ENCODE measurements at places on chromosomes 16 and 17.

DNA sequence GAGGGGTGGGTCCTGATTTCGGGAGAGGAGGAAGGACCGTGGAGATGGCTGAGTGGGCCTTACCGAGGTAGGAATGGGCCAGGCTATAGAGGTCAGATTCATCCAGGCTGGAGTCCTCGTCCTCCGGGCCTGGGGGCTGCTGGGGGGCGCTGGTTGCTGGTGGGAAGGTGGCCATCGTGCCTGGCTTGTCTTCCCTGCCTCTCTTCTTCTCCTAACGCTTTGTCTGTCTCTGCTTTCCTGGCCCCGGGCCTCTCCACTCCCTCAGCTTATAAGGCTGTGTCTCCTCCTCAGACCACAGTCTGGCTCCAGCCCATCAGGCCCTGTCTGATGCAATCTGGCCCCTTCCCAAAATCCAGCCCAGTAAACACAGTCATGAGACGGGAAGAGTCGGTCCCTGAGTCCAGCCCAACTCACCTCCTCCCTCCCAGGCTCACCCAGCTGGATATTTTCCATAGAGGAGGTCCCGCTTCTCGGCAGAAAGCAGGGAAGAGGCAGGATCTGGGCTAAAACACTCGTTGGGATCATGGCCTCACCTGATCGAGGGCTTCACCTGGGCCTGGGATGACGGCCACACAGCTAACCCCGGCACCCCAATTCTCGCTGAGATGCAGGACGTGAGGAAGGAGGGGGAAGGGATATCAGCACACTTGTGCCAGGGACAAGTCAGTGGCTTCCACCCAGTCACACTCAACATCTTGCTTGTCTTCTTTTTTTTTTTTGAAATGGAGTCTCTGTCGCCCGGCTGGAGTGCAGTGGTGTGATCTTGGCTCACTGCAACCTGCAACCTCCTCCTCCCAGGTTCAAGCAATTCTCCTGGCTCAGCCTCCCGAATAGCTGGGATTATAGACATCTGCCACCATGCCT lies at the start of gene NUPR1:
Gene NUPR1, minus strand, starts transcription at position 242 of the 864 bp plus-strand sequence. Its CDS starts 67 bp downstream, at position 175.
- no peak for DNase-seq

- no peak for DNase-seq
Measured at GRCh38 chr16:55734665-55735064, 78.9 kb downstream of the SLC6A2 start.

- no peak for DNase-seq
Measured at GRCh38 chr16:86814256-86814655, 235.9 kb downstream of the FOXL1 start.

- no peak for DNase-seq
Measured at GRCh38 chr17:28675980-28676379, 14.0 kb downstream of the SUPT6H start.

- DNase-seq, result no peak
Measured at GRCh38 chr17:2264067-2264860, 39.3 kb downstream of the SMG6 start.

DNA sequence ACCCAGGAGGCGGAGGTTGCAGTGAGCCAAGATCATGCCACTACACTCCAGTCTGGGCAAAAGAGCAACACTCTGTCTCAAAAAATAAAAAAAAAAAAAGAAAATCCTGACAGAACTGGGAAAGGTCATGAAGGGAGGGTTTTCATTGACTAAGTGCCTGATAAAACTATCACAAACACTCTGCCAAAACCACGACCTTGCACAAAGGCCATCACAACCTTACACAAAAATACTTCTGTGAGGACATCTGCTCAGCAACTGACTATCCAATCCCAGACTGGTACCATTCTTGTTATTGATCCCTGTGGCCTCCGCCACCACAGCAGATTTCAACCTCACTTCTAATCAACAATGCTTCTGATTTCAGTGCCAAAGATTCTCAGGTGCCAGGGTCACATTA lies 40.1 kb downstream of the MPHOSPH6 start:
- DNase-seq, result no peak

DNA sequence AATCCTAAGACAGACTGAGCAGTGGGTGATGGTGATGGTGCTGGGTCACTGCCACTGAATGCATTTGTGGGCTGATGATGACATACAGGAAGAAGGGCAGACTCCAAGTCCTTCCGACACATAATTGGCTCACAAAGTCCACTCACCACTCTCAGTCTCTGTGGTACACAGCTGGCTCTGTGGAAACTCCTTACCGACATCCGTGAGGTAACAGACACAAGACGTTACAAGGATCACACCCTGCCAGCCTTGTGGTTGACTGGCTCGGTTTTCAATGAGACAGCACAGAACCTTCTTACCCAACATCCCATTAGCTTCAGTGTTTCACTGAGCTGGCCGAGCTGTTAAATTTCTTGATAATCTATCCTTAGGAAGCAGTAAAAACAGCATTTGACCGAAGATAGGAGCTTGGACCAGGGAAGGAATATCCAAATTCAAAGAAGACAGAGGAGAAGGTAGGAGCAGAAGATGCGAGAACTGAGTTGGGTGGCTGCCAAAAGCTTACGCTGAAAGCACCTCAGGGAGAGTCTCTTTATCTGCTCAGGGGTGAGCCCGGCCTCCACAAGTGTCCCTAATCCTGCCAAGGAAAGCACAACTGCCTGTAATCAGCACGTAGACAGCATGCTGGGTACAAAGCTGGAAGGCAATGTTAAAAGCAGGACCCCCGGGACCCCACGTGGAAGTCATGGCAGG lies 5.5 kb upstream of the MXRA7 start:
- DNase-seq, result no peak

DNA sequence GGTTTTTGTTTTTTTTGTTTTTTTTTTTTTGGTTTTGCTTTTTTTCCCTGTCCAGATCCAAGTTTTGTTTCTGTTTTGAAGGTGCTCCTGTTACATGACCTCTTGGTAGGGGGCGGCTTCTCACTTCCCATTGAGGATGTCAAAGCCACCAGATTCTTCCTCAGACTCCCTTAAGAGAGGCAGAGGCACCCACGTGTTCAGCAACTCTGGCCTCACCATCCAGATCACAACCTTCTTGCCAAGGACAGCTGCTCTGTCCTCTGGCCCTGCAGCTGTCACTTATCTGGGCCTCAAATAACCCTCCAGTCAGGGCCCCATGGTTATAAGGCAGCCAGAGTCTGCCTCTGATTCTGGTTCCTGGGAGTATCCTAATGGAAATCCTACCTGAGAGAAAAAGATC lies 208.5 kb downstream of the STX8 start:
- DNase-seq, result no peak

DNA sequence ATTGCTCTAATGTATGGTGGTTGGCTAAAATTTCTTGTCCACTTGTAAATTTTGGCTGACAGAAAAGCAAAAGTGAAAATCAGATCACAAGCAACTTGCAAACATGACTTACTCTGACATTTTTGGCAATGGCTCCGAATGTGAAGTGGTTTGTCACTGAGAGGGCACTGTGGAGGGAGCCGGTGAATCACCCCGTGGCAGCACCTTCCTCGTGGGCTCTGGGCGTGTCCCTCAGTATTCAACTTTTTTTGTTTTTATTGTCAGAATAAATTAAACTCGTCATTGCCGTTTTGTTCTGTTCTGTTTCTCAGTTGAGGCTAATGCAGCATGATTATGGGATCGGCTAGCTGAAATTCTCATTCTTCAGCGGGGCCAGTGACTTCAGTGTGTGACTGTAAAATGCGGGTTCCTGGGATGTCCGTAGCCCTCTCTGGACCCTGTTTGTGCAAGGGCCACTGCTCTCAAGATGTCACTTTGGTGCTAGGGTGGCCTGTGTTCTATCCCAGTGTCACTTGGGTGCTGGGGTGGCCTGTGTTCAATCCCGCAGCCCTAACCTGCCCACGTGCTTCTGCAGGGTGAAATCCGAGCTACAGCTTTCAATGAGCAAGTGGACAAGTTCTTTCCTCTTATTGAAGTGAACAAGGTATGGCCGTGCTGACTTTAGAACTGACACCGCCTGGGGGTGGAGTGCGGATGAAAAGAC lies 48.8 kb downstream of the RPA1 start:
- no peak for DNase-seq

GRCh38 chr17:34760931-34761495 lies 181.6 kb downstream of the TMEM132E start:
- no peak for DNase-seq

DNA sequence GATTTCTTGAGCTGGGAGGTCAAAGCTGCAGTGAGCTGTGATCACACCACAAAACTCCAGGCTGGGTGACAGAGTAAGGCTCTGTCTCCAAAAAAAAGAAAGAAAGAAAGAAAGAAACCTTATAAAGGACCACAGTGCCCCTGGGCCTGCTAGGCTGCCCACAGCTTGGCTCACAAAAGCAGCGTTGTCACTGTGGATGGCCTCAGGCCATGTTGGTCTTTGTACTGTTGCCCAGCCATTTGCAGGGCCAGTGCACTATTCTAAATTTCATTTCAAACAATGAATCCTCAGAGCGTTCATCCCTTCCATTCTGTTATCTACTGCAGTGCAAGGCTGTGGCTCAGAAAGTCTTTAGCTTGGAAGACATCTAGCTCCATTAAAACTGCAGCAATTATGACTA lies 208.4 kb downstream of the SLC39A11 start:
- no peak for DNase-seq

DNA sequence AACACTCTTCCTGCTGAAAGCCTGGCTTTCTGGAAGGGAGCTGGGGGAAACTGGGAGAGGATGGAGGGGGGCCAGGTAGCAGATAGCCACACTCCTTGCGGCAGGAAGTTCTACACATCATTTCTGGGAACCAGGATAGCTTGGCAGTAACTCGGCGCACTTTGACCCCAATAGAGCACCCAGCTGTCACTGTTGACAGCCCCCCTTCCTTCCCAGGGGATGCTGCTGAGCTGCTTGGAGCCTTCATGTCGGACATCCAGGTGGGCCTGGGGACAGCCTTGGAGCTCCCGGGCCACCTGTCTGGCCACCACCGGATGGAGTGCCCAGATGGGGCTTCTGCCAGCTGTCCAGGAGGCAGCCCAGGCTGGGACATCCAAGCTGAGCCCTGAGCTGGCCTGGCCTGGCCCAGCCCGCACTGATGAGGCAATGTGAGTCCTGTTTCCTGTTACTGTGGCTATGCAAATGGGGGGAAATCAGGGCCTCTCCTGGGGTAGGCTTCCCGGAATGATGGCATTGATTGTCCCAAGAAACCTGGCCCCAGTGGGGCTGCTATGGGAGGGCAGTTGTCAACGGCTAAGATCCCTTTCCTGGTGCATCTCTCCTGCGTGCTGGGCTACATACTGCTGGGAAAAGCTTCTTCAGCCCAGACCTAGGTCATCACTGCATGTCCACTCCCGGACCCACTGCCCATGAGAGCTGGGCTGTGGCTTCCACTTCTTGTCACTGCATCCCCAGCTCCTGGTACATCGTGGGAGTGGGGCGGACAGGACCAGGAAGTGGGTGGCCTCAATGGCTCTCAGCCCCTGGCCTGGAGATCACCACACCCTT lies 50.0 kb downstream of the SOCS1 start:
- DNase-seq, result no peak

- no peak for DNase-seq
Measured at GRCh38 chr16:87040169-87041117, 276.7 kb downstream of the C16orf95 start.

DNA sequence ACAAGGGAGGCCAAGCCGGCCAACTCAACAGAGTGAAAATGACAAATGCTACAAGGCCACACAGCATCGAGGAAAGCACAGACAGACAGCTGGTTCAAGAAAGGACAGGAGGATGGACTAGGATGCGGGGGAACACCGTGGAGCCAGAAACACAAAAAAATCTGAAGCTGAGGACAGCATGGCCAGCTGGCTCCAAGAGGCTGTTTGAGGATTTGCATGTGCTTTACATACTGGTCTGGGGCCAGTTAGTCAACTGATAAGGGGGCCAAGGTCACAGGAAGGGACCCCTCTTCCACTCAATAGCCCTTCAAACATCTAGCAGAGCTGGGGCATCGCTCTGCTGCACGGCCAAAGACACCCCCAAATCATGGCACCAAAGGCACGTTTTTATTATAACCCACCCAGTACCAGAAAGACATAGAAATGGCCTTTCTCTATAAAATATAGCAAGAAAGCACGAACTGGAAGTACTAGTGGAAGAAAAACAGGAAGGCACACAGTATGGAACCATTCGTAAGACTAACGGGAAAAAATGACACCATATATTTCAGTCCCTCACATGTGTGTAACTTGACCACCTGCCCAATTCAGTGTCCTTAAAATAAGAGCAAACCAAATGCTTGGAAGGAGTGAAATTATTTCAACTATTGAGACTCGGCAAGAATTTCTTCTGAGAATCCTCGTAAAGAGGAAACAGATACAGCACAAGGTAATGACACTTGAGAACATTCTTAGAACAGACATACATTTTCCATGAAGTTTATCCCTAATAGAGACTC lies 7.8 kb upstream of the SRL start:
- DNase-seq, result no peak

GRCh38 chr17:55690105-55690508 lies 32.6 kb downstream of the TMEM100 start:
- DNase-seq, result no peak

DNA sequence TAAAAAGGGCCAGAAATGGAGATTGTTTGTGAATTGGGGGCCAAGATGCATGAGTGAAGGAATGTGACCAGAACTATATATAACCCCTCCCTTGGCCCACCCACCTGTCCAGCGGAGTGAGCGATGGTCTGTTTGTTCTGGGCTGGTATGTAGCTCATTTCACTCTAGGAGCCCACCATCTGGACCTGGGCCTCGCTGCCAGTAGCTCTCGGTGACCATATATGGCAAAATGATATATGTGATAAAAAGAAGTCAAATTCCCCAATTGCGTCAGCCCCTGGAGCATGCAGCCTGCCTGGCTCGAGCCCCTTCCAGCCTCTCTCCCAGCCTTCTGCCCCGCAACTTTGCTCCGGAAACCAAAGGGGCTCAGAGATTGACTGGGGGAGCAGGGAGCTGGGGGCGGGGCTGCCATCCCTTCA lies 47.3 kb downstream of the CCDC42 start:
- DNase-seq, result no peak

GRCh38 chr16:28192806-28193529 lies 18.8 kb downstream of the XPO6 start:
- no peak for DNase-seq

DNA sequence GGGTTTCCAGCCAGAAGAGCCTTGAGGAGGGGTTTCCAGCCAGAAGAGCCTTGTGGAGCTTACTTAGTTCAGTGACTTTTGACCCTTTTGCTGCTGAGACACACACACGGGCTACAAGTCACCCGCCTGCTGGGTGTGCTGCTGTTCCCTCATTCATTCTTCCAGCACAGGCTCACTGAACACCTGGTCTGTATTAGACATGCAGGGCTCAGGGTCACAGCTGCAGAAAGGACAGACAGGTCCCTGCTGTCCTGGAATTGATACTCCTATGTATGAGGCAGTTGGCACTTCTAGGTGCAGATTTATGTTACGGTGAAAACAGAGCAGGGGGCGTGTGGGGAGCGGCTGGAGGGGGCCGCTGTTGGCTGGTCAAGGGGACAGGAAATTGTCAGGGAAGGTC lies 6.8 kb downstream of the CACNG4 start:
- DNase-seq, result no peak
